Dorsolateral prefrontal cortex (tissue), 122 donors: ENCODE measurements at places on chromosomes 2 and 18.
A peak's percentile ranks its signal among the peaks of the same experiment; 100 is the strongest.

GRCh38 chr2:36792951-36793350 is 96.4 kb downstream of the VIT start:
- no peak for DNase-seq

DNA sequence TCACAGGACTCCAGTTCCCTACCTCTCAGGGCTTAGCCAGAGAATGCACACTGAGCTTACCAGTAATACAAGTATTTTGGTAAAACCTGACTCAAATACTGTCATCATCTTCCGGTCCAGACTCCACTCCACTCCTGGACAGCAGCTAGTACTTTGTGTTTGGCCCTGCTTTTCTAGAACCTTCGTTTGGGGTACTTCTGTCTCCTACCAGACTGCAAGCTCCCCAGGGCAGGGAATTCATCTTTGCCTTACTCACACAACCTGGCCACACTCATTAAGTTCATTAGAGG is 108.9 kb upstream of the CDC42EP3 start:
- no peak for DNase-seq

- peak; percentile 45 for DNase-seq
Measured at GRCh38 chr2:40554665-40555294, 102.9 kb upstream of the SLC8A1 start.

DNA sequence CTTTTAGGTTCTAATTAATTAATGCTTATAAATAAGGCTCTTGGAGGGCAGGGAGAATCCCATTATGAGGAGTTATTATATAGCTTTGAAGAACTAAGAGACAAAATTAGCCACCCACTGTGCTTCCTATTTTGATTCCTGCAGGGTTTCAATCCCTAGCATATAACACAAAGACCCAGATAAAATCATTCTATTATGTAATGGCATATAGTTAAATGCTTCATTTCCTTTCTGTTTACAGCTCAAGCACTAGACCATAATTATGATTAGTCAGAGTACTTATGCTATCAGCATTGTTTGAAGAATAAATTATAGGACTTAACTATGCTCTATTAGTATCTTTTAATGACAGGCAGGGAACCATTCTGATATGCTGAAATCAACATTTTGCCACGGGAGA is 9.1 kb downstream of the GPR155 start:
- DNase-seq = no peak

- peak; percentile 56 for DNase-seq
Measured at GRCh38 chr18:13558124-13558523, 168.2 kb downstream of the FAM210A start.

DNA sequence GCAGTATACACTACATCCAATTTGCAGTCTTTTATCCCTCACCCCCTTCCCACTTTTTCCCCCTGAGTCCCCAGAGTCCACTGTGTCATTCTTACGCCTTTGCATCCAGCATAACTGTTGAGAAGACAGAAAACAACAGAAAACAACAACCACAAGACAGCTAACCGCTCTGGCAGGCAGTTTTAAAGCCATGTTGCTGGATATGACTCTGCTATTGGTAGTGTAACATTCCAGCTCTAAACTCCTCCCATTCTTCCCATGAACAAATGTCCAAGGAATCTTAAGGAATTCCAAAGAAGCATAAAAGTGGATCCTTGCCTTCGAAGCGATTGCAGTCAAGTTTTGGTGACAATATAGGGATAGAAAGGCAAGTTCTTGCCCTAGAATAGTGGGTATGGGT is 599.1 kb downstream of the NYAP2 start:
- DNase-seq = no peak

GRCh38 chr2:200929334-200930249 is 33.9 kb downstream of the ORC2 start:
- DNase-seq = no peak

GRCh38 chr2:136378712-136379595 is 261.0 kb upstream of the CXCR4 start:
- no peak for DNase-seq

DNA sequence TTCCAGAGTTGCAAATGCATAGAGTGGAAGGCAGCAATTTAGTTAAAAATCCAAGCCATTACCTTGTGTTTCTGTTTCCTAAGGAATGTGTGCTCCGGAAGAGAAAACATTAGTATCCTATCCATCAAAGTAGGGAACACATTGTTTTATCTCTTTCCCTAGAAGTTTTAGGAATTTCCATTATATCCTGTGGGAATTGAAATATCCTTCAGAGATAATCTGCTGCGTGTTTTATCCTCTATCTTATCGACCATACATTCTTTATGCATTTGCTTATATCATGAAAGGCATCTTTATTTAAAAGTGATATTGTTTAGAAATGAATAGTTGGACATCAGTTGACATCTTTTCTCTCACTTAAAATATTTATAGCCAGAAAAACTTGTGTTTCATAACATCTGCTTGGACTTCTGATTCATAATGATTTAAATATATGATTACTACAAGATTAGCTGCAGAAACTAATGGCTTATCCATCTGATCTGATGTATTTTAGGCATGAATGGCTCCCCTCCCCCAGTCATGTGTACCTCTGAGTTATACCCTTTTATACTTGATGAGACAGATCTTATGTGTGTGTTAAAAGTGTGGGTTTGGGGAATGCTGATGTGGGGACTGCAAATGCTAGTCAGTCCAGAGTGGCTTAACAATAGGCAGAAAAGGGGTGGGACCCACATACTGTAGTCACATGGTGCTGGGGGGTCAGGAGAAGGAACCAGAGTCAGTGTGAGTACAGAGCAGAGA is 136.2 kb upstream of the ARHGAP28 start:
- no peak for DNase-seq

DNA sequence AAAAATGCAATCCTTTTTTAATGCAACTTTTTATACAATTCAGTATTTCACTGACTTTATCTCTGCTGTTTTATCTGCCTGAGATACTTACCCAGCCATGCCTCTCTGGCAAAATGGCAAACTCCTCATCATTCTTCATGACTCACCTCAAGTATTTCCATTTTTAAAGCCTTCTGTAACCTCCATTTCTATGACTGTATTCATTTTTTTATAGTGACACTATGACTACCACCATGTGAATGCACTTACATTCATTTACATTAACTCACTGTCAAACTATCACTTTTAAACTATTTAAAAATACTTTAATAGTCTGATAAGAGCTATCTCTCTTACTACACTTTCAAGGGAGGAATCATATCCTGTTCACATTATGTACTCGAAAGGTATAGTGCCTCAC is 99.4 kb upstream of the SCN7A start:
- DNase-seq = no peak

DNA sequence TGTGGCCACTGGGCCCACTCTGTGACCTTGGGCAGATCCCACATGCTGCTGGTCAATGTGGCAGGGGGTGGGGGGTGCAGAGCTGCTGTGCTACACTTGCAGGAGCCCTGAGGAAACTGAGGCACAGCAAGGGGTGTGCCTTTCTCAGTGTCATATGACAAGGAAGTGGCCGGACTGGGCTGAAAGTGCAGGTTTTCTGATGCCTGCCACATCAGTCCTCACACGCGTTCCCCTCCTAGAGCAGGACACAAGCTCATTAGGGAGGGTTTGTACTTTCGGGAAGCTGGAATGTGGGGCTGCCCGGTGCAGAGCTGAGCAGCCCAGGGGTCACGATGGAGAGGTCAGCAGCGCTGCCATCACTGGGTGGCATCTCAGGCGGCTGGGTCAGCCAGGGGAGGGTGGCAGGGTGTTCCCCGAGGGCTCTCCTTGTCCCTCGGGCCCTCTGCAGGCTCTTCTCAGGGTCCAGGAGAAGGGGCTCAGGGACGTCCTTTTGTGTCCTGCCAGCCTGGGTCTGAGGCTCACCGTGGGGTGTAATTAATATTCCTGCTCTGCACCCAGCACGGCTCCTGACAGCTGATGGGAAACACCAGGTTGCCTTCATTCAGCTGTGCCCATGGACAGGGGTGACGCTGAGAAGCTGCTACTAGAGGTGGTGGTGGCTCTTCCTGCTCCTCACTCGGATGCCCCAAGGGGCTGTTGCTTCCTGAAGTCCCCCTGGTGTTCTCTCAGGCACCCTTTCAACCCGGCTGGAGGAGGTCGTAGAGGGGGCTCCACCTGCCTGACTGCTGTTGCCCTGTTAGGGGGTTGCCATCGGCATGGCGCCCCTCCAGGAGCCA is 62.1 kb upstream of the HDAC4 start:
- peak; percentile 7 for DNase-seq
